ENCODE measurements at places on chromosomes 12 and 14. TPM values are rescaled to one million over a fixed set of nuclear protein-coding genes. Genes with fewer than 3 reads are reported as not detected.

- peak overlapping the region; percentile 93 for H3K27ac ChIP-seq
- no peak for DNase-seq
- H3K36me3 ChIP-seq = no peaks in the 10 kb centered on the region
- no peak overlapping the region for H3K4me3 ChIP-seq
- H3K4me1 ChIP-seq = peaks cover 25% of the 10 kb centered on the region
Measured at GRCh38 chr14:101839236-101839635, 77.7 kb downstream of the PPP2R5C start.

DNA sequence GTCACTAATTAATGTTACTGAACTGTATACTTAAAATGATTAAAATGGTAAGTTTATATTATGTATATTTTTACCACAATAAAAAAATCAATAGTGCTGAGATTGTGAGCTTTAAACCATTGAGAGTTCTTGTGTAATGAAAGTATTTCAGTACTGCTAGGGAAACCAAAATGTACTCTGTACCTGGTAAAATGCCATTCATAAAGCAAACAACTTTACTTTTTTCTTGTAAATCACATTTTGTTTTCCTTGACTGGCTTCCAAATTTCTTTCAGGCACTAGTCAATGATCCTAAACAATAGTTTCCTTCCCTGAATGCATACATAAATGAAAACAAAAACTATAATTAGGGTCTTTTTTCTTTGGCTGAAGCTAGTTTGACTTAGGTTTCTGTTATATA lies 29.4 kb upstream of the SNRPF start:
- no peak overlapping the region for H3K27ac ChIP-seq
- no peaks in the 10 kb centered on the region for H3K36me3 ChIP-seq
- H3K4me1 ChIP-seq = peaks cover 13% of the 10 kb centered on the region
- peaks cover 2% of the 10 kb centered on the region for H3K27me3 ChIP-seq

DNA sequence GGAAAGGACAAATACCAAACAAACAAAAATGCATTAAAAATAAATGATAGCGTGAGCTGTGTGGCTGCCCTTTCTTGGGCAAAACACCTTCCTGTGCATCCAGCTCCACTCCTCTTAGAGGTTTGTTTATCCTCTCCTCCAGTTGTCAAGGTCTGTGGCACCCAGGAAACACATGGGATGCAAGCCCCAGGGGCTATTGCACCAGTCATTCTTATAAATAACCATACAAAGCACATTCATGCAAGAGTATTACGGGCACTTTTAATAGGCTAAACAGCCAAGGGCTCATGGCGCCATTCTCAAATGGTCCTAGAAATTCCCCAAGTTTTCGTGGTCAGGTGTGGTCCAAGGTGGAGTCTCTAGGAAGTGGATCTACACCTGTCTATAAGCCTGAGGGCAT lies 257.0 kb downstream of the DPF3 start:
- peaks cover 5% of the 10 kb centered on the region for H3K27me3 ChIP-seq
- 0 out of 2 replicates have a peak, but pooled peaks cover 7% of the 10 kb centered on the region for H3K36me3 ChIP-seq
- H3K4me1 ChIP-seq = no peaks in the 10 kb centered on the region

- H3K4me1 ChIP-seq = peaks cover 32% of the 10 kb centered on the region
- H3K36me3 ChIP-seq = peaks cover 35% of the 10 kb centered on the region
- H3K4me3 ChIP-seq = no peak overlapping the region
- no peaks in the 10 kb centered on the region for H3K27me3 ChIP-seq
- H3K27ac ChIP-seq = no peak overlapping the region
Measured at GRCh38 chr12:55818140-55818728, 393 bp downstream of the ORMDL2 start.

DNA sequence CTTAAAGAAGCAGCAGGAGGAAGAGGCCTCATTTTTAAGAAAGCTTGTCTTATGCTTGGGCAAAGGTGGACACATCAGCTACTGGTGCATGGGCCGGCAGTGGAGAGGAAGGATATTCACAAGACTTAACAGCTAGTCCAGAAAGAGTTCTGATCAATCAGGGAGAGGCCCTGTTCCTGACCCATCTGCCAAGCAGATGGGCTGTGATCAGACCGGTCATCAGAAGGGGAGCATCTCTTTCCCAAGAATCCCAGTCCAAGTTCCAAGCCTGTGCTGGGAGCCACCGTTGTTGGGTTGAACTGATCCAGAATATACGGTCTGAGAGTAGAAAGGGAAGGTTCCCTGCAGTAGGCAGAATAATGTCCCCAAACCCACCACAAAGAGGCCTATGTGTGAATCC lies 32.7 kb upstream of the SOCS2 start:
- peaks cover 3% of the 10 kb centered on the region for H3K4me1 ChIP-seq
- H3K27ac ChIP-seq = no peak overlapping the region
- no peak overlapping the region for H3K4me3 ChIP-seq

GRCh38 chr14:69010648-69011047 lies 31.5 kb upstream of the ACTN1 start:
- no peak for DNase-seq
- peaks cover 25% of the 10 kb centered on the region for H3K4me1 ChIP-seq
- no peak overlapping the region for H3K4me3 ChIP-seq
- H3K36me3 ChIP-seq = no peaks in the 10 kb centered on the region
- H3K27ac ChIP-seq = no peak overlapping the region

DNA sequence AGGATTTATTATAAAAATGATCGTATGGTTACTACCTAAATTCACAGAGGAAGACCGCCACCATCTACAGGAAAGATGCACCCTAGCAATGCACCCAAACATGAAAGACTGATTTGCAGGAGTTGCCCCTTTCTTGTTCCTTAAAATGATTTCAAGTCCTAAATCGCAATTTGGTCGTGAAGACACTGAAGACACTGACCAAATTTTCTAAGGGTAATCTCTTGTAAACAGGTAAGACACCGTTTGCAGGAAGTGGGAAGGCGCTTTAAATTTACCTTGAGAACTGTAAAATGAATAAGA lies 1.0 kb downstream of the SOS2 start:
- no peak for DNase-seq
- no peaks in the 10 kb centered on the region for H3K27me3 ChIP-seq
- H3K36me3 ChIP-seq = peaks cover 8% of the 10 kb centered on the region

DNA sequence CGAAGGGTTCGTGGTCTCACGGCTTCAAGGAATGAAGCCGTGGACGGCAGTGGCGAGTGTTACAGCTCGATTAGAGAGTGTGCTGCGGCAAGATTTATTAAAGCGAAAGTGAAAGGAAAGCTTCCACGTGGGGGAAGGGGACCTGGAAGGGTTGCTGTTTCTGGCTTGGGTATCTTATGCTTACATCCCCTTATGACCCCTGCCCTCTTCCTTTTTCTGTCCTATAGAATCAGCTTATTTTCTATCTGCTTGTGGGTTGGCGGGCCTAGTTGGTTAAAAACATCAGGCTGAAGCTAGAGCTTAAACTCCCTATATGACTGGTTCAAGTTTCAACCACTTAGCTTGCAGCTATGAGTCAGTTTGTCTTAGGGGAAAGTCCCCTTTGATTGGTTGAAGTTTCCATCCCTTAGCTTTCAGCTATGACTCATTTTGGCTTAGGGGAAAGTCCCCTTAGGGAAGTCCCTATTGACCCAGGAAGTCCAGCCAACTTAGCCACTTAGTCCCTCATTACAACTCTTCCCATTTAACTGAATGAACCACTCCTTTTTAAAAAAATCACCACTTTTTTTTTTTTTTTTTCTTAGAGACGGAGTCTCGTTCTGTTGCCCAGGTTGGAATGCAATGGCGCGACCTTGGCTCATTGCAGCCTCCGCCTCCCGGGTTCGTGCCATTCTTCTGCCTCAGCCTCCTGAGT lies 1494.7 kb upstream of the TMEM132C start:
- H3K36me3 ChIP-seq = peaks cover 66% of the 10 kb centered on the region
- peaks cover 10% of the 10 kb centered on the region for H3K27me3 ChIP-seq
- no peak overlapping the region for H3K27ac ChIP-seq
- no peak overlapping the region for H3K4me3 ChIP-seq
- H3K4me1 ChIP-seq = no peaks in the 10 kb centered on the region

GRCh38 chr12:64733857-64734256 lies 25.3 kb downstream of the GNS start:
- no peak overlapping the region for H3K4me3 ChIP-seq
- H3K36me3 ChIP-seq = peaks cover 40% of the 10 kb centered on the region
- H3K27me3 ChIP-seq = no peaks in the 10 kb centered on the region
- no peak overlapping the region for H3K27ac ChIP-seq
- H3K4me1 ChIP-seq = no peaks in the 10 kb centered on the region

CDCA3 gene
- 49.1 TPM for total RNA-seq

RTN1 gene
- total RNA-seq = 1.1 TPM

PTPN11 gene
- 112 TPM for total RNA-seq

AVPR1A gene
- total RNA-seq = 0.24 TPM

DNA sequence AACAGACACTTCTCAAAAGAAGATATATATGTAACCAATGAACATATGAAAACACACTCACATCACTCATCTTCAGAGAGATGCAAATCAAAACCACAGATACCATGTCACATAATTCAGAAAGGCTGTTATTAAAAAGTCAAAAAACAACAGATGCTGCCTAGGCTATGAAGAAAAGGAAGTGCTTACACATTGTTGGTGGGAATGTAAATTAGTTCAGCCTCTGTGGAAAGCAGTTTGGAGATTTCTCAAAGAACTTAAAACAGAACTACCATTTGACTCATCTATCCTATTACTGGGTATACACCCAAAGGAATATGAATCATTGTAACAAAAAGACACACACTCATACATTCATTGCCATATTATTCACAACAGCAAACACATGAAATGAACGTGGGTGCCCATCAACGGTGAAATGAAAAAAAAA lies 35.1 kb downstream of the EIF2S3B start:
- DNase-seq = no peak
- no peak overlapping the region for H3K27ac ChIP-seq
- H3K36me3 ChIP-seq = peaks cover 3% of the 10 kb centered on the region
- no peak overlapping the region for H3K4me3 ChIP-seq
- H3K27me3 ChIP-seq = no peaks in the 10 kb centered on the region

PARP11 gene
- 8.0 TPM for total RNA-seq

- peaks cover 23% of the 10 kb centered on the region for H3K4me1 ChIP-seq
- DNase-seq = no peak
- H3K27ac ChIP-seq = no peak overlapping the region
- H3K4me3 ChIP-seq = no peak overlapping the region
Measured at GRCh38 chr14:65241125-65241752, 138.9 kb upstream of the MAX start.

DNA sequence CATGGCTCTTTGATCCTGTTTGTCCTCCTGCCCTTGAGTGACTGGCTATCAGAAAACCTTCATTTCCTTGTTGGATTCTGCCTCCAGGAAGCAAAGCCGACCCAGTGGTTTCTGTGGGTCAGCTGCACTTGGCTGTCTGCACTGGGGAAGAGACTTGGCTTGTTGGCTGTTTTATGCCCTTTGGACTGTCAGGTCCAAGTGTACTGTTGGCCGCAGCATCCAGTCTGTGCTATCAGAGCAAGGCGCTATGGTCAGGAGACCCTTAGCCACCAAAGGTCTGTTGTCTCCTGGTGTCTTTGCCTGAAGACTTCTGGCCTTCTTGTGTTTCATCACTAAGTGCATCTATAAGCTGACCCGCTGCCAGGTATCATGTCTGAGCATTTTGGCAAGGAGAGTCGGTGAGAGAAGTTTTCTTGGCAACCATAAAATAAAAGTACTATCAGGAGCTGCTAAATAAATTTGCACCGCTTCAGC lies 177.4 kb upstream of the HIF1A start:
- no peaks in the 10 kb centered on the region for H3K36me3 ChIP-seq
- H3K4me1 ChIP-seq = no peaks in the 10 kb centered on the region
- H3K27me3 ChIP-seq = no peaks in the 10 kb centered on the region
- DNase-seq = no peak
- no peak overlapping the region for H3K27ac ChIP-seq

- no peak overlapping the region for H3K27ac ChIP-seq
- no peak for DNase-seq
- no peak overlapping the region for H3K4me3 ChIP-seq
- H3K36me3 ChIP-seq = peaks cover 10% of the 10 kb centered on the region
- H3K27me3 ChIP-seq = no peaks in the 10 kb centered on the region
Measured at GRCh38 chr12:59181196-59181777, 261.0 kb upstream of the LRIG3 start.

BBS10 gene
- total RNA-seq = 8.2 TPM

DNA sequence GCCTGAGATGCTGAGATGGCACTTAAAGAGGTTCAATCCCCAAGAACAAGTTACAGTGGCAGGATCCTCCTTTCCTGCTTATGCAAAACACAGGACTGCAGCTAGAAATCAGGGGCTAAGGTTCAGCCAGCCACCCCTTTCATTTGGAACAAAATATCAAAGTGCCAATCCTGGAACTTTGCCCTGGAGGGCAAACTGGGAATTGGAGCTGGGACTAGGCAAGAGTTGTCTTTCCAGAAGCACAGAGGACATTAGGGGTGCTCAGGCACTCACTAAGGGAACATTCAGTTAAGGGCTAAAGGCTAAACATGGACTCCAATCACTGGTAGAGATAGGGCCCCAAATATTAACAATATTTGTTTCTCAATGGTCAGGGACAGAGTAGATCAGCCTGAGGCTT lies 237.2 kb downstream of the EMP1 start:
- H3K4me1 ChIP-seq = peaks cover 24% of the 10 kb centered on the region
- no peaks in the 10 kb centered on the region for H3K27me3 ChIP-seq
- no peaks in the 10 kb centered on the region for H3K36me3 ChIP-seq
- H3K4me3 ChIP-seq = no peak overlapping the region
- H3K27ac ChIP-seq = no peak overlapping the region

DNA sequence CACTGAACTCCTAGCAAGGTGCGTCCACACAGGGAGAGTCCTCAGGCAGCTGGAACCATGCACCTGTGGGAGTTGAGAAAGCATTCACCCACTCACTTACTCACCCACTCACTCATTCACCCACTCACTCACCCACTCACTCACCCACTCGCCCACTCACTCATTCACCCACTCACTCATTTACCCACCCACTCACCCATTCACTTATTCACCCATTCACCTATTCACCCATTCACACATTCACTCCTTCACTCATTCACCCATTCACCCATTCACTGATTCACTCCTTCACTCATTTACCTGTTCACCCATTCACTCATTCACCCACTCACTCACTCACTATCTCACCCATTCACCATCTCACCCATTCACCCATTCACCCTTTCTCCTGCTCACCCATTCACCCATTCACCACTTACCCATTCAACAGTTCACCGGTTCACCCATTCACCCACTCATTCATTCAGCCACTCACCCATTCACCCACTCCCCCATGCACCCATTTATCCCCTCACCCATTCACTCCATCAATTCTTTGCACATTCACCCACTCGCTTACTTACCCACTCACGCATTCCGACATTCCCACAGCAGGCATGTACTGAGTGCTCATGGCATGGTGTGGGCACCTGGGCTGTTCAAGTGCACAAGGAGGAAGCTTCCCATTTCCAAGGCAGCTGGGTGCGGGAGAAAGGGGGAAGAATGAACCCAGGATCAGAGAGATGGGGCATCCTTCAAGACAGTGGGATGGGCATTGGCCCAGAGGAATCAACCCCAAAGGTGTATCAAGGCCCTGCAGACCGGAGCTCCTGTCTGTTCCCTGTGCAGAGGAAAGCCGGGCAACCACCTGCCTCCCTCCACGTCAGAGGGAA lies 135.2 kb upstream of the C14orf180 start:
- H3K27me3 ChIP-seq = peaks cover 5% of the 10 kb centered on the region
- H3K4me3 ChIP-seq = no peak overlapping the region
- no peaks in the 10 kb centered on the region for H3K36me3 ChIP-seq
- peaks cover 9% of the 10 kb centered on the region for H3K4me1 ChIP-seq
- no peak overlapping the region for H3K27ac ChIP-seq

CCNB1IP1 gene
- total RNA-seq = 149 TPM

- H3K27ac ChIP-seq = no peak overlapping the region
- H3K4me1 ChIP-seq = peaks cover 36% of the 10 kb centered on the region
- H3K27me3 ChIP-seq = peaks cover 98% of the 10 kb centered on the region
- H3K36me3 ChIP-seq = peaks cover 24% of the 10 kb centered on the region
- H3K4me3 ChIP-seq = no peak overlapping the region
Measured at GRCh38 chr12:122870867-122871664, 24.9 kb downstream of the VPS37B start.

GRCh38 chr14:25308244-25308643 lies 258.3 kb upstream of the STXBP6 start:
- no peaks in the 10 kb centered on the region for H3K27me3 ChIP-seq
- no peak overlapping the region for H3K27ac ChIP-seq
- DNase-seq = peak; percentile 61
- H3K36me3 ChIP-seq = no peaks in the 10 kb centered on the region
- no peak overlapping the region for H3K4me3 ChIP-seq
